A549 treated with CORT108297 at 1 μM for 4 hours (cell line): ENCODE measurements at places on chromosomes 4 and X. TPM values are rescaled to one million over a fixed set of nuclear protein-coding genes. Genes with fewer than 3 reads are reported as not detected.

POU4F2 gene
- total RNA-seq, result not detected in 5 replicates

XAGE1A gene
- 5.1 to 36.0 TPM (median 24.6 TPM) in 5 replicates for total RNA-seq

CT45A5 gene
- total RNA-seq, result 0.08 to 0.42 TPM in 2 of 5 replicates, not detected in the others

ERAS gene
- total RNA-seq, result 0.09 to 0.18 TPM (median 0.12 TPM) in 4 of 5 replicates, not detected in the other

PAGE1 gene
- 0.25 to 0.31 TPM in 2 of 5 replicates, not detected in the others for total RNA-seq
